ENCODE measurements at places on chromosomes 2 and 18. TPM values are rescaled to one million over a fixed set of nuclear protein-coding genes. Genes with fewer than 3 reads are reported as not detected.

Gene RFTN2
- polyA plus RNA-seq, result 2.7 TPM

Gene ASNSD1
- 37.1 TPM for polyA plus RNA-seq

Gene HK2
- 6.6 TPM for polyA plus RNA-seq

Gene CRYGC
- polyA plus RNA-seq, result not detected

Gene D2HGDH
- polyA plus RNA-seq, result 19.1 TPM

Gene FBXO48
- polyA plus RNA-seq, result 0.58 TPM

Gene CFAP65
- polyA plus RNA-seq, result 0.10 TPM

Gene COL6A3
- 12.0 TPM for polyA plus RNA-seq

Gene NCKAP1
- polyA plus RNA-seq, result 43.7 TPM

Gene VIL1
- polyA plus RNA-seq, result 1.1 TPM

Gene CHRND
- not detected for polyA plus RNA-seq

Gene TNFRSF11A
- 0.92 TPM for polyA plus RNA-seq

Data from stomach (tissue), 19 donors.